ENCODE measurements at places on chromosomes 13 and 19.

DNA sequence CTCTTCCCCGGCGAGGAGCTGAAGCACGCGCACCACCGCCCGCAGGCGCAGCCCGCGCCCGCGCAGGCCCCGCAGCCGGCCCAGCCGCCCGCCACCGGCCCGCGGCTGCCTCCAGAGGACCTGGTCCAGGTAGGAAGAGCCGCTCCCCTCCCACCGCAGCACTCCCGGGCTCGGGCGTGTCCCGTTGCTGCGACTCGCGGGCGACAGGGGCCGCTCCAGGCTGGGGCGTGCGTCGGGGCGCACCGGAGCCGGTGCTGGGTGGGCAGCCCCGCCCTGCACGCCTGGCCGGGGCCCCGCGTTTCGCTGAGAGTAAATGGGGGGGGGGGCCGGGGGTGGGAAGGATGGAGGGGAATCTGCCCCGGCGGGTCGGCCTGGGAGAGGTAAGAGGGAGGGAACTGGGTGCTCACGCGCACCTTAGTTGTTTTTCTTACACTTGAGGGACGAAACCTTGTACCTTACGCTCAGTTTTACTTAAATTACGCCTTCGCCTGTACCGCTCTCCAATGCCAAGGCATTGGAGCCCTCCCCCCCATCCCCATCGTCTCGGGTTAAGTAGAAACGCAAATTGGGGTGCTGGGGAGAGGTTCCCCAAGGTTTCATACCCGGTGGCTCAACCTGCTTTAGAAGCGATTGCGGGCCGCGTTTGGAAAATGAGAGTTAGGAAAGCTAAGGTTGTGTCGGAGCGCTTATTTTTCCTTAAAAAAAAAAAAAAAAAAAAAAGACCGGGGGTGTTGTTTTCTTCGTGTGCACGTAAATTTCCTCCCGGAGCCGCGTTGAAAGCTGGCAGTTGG lies 850 bp downstream of the KLF5 start:
- DNase-seq: no peak

DNA sequence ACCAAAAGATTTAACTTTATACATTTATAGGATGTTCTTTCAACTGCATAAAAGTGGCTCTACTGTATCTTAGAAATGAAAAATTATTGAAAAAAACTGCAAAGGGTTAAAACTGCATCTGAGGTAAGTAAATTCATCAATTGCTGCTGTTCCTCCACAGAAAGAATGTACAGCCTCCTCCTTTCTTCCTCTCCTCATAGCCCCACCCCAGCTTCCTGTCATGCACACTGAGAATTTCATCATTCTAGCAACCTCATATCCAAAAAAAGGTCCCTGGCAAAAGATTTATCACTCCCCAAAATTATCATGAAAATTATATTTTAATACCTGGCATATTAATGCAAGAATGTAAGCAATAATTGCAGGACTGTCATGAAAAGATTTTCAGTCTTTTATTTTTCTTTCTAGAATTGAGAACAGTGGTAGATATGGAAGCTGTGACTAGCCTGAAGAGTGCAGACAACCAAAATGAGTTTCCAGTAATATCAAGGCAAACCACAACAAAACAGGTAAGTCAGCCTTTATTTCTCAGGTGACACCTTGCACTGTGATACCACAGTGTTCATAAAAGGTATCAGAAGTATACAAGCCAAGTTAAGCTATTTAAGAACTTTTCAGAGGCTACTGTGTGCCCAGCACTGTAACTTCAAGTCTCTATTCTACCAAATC lies 110.8 kb downstream of the SUCLA2 start:
- DNase-seq: no peak

DNA sequence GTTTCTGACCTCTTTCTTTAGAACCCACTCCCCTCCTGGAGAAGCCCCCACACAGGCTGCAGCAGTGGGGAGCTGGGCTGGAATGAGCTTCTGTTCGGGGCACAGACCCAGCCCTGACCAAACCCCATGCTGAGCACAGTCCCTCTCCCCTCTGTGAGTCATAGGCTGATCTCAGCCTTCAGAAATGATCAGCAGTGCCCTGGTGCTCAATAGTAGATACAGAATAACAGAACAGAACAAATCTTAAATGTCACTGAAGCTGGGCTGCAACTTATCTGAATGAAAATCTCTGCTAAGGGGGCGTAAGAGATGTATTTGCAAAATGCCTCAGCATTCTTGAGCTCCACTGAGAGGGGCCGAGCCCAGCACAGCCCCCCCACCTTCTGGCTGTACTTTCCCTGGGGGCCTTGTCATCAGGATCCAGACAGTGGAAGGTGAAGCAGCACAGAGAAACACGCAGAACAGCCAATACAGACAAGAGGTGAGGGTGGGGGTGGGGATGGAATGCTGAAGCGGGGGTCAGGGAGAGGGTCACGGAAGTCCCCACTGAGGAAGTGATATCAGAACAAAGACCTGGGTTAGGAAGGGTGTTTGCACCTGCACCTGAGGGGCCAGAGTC lies 9.9 kb downstream of the ZNF665 start:
- DNase-seq: no peak

DNA sequence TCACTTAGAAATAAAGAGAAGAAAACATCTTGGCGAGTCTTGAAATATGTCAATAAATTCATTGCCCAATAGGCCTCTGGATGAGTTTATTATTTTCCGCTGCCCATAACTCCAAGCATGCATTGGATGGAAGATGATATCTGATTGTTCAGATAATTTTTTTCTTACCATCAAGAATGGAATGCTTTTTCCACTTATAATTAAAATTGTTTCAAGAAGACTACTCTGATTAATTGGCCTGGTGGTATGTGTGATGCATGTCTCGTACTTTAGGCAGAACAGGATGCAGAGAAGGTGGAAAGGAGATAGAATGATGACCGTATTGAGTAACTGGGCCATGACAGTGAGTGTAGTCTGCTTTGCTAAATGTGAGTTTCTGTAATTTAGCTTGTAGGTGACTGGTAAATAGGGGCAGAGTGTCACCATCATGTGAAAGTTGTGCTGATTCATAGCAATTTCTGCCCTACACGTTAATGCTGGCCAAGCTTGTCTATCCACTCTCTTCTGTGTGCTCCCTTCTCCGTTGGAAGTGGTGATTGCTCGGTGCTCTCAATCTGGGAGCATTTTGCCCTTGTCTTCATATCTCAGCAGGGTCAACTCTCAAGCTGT lies 13.5 kb upstream of the SPATA13 start:
- DNase-seq: no peak

GRCh38 chr19:3765121-3765520 lies 2.6 kb downstream of the MRPL54 start:
- DNase-seq: no peak

GRCh38 chr13:67217880-67218279 lies 12.3 kb downstream of the PCDH9 start:
- DNase-seq: peak; percentile 62
